ENCODE measurements at places on chromosomes 2 and 18.

GRCh38 chr2:154699575-154699930 is 1.1 kb downstream of the KCNJ3 start:
- no peak for DNase-seq

- no peak for DNase-seq
Observed at GRCh38 chr2:138572318-138572717, 70.7 kb downstream of the SPOPL start.

GRCh38 chr2:237259201-237259600 is 154.8 kb downstream of the COL6A3 start:
- no peak for DNase-seq

GRCh38 chr2:120398051-120398995 is 52.4 kb downstream of the INHBB start:
- peak; percentile 48 for DNase-seq

DNA sequence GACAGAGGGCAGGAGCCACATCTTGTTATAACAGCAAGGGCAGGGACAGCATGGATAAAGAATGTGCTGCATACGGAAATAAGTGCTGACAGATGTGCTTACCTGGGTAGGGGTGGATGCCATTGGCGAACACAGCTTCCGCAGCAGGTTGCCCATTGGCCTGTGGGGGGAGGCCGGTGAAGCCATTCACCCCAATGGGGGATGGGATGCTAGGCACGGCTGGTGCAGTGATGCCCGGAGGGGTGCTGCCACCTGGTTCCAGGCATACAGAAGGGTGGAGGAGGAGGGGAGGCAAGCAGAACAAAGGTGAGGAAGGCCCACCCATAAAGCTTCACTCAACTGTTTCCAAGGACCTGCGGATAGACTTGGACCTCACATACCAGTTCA is 294.9 kb downstream of the CELF4 start:
- no peak for DNase-seq

DNA sequence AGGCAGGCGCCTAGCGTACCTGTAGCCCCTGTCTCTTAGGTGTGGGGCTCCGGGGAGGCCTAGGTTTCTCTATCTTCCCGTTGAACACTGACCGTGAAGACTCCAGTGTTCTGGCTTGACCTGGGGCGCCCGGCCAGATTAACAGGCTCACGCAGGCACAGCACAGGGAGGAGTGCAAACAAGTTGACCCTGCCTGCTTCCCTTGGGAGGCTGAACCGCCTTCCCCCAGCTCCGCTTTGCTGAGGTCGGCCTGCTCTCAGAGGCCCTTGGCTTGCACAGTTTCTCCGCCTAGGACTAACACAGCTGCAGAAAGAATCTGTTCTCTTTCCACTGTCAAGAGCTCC is 567 bp downstream of the PCYOX1 start:
- peak; percentile 60 for DNase-seq

DNA sequence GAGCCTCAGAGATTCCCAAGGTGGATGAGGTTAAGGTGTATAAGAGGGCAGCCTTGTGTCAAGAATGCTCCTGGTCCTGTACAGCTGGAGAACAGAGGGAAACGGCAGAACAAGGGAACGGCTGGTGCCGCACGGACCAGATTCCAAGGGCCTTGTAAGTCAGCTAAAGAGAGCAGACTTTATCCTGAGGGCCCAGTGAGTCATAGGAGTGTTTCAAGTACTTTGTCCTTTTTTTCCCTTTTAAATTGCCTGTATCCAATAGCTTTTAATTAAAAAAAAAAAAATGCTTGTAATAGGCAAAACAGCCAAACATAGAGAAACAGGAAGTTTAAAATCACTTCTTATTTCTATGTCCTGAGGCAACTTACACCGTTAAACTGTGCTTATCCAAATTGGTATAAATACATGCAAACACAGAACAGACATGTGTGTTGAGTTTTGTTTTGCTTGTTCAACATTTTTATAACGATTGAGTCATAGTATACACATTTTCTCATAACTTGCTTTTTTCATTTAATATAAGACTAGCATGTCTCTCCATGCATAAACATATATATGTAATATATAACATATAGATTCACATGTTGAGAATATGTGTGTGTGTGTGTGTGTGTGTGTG is 42.1 kb upstream of the EVA1A start:
- peak; percentile 80 for DNase-seq

DNA sequence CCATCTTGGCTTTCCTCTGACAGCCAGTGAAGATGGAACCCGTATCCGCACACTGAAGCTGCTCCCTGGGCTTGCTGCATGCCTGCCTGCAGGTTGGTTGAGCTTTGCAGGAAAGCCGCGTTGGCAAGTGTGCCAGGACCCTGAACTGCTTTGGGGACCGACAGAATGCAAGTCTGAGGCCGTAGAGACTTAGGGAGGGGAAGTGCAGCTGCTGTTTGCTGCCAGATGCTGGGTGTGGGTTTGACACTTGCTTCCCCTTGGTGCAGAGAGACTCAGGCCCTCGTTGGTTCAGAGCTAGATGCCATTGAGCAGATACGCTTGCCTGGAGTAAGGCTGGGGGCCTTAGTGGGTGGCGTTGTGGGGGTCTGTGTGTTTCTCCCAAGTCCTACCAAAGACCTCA is 13.1 kb upstream of the PHLPP1 start:
- DNase-seq, result no peak

GRCh38 chr2:38610851-38611801 is 8.4 kb upstream of the HNRNPLL start:
- DNase-seq, result no peak

DNA sequence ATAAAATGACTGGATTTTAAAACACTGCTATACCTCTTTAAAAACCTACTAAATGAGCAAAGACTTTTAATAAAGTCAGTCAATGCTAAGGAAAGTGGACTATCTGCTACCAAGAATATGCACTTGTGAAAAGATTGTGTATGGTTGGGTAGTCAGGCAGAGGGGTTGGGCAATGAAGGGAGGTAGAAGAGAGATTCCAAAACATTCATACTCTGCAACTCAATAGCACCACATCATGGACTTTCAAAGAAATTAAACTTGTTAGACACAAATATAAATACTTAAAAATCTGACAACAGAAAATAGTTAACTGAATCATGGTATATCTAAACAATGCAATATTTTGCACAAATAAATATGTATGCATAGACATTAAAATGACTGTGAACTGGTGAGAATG is 139.9 kb upstream of the MAPRE2 start:
- DNase-seq, result no peak

DNA sequence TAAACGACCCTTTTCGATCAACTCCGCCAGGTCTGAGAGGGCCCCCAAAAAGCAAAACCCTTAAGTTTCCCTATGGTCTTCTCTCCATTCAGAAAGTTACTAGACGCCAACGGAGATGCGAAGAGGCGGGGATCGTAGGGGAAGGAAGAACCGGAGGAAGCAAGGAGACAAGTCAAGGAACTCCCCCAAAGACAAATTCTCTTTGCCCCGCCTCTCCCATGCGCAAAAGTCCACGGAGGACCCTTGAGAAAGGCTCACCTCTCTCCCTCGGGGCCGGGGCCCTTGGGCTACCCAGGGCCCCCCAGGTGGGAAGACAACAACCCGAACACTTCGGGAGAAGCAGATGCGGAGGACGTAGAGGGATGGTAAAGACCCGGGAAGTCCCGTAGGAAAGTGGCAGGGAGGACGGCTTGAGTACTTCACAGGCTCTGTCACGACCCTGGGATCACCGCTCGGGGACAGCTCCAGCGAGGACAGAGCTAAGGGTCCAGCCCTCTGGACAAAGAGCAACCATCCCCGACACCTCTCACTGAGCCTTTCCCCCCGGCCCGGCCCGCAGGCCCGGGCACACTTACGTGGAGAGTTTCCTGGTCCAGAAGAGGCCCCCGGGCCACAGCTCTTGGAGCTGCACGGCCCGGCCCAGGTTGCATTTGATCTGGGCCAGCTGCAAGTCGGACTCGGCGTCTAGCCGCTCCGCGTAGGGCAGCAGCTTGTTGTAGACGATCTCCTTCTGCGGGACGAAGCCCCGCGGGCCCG is 647 bp downstream of the PSME4 start:
- peak; percentile 50 for DNase-seq

GRCh38 chr18:63261029-63261428 is 58.5 kb downstream of the BCL2 start:
- DNase-seq, result no peak

DNA sequence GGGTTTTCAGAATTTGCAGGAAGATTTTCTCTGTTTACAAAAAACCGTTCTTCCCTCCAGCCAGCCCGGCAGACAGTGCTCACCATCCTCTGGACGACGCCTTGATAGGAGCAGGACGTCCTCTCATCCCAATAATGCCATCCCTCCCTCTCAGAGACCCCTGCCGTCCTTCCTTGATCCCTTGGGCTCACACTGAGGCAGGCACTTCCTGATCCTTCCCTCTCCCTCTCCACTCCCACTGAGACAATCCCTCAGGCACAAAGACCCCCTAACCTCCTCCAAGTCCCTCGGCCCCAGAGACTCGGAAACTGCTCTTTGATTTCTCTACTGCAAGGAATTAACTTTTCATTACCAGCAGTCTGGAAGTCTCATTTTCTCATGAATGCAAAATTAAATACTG is 42.5 kb downstream of the PAX3 start:
- no peak for DNase-seq

DNA sequence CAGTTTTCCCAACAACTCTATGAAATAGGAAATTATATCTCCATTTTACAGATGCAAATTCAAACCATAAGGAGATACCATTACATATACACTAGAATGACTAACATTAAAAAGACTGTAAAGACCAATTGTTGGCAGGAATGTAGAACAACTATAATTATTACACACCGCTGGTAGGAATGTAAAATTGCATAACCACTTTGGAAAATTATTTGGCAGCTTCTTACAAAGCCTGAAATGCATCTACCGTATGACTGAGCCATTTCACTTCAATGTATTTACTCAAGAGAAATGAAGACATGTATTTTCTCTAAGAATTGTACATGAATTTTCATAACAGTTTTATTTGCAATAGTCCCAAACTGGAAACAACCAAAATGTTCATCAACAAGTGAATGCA is 189.1 kb upstream of the BCL2L11 start:
- no peak for DNase-seq

DNA sequence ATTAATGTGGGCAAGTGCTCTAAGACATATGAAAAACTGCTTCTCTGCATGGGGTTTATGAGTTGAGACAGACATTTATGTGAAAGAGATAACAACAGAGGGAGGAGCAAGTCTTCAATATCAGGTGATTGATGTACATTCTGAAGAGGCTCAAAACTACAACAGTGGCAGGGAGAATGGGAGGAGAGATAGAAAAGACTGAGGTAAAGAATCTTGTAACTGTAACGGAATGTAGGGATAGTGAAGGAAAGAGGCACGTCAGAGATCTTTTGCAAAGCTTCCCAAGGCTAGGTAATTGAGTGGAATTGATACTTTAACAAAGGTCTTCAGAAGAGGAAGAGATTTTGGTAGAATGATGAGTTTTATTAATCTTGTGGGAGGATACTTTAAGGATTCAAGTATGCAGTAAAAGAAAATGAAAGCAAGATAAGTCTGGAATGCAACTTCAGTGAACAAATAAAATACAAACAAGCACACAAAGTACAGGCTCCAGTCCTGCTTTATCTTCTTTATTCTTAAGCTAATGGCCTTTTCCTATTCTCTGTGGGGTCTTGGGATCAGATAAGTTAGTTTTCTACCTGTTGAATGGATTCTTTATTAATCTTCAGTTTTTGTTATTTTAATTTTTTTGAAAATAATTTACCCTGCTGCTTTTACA is 15.0 kb downstream of the SMAD4 start:
- DNase-seq, result no peak

DNA sequence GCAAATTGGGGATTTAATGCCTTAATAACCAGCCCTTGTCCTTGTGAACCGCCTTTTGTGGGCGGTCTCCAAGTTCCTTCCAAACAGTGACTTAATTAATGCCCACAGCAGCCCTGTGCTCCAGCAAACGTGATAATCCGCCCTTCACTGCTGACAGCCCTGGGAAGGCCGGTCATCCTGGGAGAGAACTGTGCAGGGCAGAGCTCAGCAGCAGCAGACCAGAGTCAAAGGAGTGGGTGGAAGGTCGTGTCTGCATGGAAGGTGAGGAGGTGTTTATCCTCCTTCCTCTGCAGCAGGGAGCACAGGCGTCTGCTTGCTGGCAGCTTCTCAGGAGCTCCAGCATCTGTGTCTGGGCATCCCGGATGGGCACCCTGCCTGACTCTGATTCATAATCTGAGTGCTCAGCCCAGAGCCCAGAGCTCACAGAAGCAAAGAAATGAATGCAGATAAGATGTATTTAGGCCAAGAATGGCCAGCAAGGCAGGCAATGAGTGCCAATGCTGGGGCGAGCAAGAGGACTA is 270.0 kb upstream of the PXDN start:
- DNase-seq, result no peak

- DNase-seq, result no peak
Observed at GRCh38 chr2:18369760-18370159, 190.7 kb downstream of the RDH14 start.

- DNase-seq, result no peak
Observed at GRCh38 chr2:166802475-166802874, 85.8 kb upstream of the XIRP2 start.

DNA sequence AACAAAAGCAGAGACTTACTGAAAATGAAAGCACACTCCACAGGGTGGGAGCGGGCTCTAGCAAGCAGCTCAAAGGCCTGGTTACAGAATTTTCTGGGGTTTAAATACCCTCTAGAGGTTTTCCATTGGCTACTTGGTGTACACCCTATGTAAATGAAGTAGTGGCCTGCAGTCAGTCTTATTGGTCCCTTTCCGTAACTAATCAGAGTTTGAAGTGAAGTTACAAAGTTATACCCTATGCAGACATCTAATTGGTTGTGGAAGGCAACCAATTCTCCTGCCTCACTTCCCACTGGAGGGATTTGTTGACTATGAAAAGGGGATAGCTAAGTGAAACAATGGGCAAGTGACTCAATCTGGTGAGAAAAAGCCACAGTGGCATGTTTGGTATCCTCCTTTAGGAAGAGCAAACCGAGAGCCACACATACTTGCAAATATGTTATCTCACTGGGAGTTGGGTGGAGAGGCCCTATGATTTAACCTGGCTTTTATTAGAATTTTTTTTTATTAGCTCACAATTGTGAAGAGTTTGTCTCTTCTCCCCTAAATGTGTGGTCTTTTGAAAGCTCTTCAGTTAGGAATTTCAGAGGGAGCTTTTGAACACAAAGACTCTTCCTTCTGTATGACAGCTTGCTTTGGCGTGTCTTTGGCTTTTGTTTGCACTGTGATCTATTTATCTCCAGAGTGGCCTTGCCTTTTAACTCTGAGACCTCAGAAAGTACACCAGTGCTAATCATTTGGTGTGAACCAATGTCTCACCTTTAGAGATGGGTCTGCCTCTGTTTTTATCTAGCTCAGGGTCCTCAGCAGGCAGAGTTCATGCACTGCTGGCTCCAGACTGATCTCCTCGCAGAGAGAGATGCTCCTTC is 69.6 kb downstream of the MAP4K4 start:
- DNase-seq, result no peak

DNA sequence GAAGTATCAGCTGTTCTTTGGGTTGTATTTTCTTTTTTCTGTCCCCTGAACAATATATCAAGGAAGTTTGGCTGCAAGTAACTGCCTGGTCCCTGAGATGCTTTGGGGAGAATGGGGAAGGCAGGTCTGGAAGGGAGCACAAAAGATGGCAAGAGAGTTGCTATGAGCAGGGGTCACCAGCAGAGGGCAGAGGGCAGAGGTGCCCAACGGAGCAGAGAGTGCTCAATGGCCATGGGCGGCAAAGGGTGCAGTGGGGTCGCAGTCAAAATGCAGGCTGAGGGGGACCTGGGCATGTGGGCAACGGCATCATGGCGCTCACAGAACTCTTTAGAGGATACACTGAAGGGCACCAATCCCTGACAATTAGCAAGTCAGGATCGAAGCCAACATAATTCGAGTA is 107.7 kb upstream of the ATP8B1 start:
- DNase-seq, result no peak

GRCh38 chr2:54114936-54115283 is 505 bp upstream of the ACYP2 start:
- DNase-seq, result no peak
